Activated T-cell treated with anti-CD3 and anti-CD28 coated beads, Interleukin-2, amount 50 U/mL, for 24 hours (primary cell): ENCODE measurements at places on chromosomes 2 and 18.

- no peak for DNase-seq
Observed at GRCh38 chr2:160695402-160696086, 201.9 kb upstream of the RBMS1 start.

- no peak for DNase-seq
Observed at GRCh38 chr2:29528891-29529520, 392.4 kb downstream of the ALK start.

DNA sequence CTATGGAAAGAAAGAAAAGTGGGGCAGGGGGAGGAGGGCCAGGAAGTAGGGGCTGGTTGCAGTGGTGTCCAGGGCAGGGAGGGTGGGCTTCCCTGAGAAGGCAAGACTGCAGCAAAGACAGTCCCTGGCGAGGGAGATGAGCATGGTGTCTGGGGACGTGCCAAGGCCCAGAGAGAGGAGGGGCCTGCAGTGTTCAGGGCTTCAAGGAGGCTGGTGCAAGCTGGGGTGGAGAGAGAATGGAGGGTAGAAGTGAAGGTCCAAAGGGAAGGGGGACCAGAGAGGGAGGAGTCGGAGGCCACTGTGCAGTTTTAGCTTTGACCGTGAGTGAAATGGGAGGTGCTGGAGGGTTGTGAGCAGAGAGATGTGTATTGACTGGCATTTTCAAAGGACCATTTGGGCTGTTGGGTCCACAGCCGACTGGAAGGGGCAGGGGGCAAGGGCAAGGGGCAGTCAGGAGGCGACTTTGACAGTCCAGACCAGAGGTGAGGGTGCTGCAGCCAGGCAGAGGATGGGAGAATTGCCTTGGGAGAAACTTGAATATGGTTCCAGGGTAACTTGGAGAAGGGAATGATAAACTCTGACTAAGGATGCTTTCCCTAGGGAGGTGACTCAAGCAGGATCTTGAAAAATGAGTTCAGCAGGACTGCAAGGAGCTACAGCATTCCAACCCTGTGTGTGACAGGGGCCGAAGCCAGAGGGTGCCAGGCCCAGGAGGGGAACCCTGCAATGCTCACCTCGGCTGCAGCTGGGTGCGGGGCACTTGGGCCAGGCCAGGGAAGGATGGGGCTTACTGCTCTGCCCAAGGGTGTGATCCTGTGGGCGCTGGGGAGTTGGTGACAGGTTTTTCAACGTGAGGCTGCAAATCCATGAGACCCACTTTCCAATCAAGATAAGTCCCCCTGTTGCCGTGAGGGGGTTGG lies 177.1 kb upstream of the HAAO start:
- no peak for DNase-seq

GRCh38 chr2:108776475-108776874 lies 10.1 kb upstream of the CCDC138 start:
- no peak for DNase-seq

GRCh38 chr18:25256439-25256838 lies 95.5 kb downstream of the ZNF521 start:
- no peak for DNase-seq

GRCh38 chr2:189095101-189095500 lies 84.5 kb downstream of the COL5A2 start:
- DNase-seq = no peak

DNA sequence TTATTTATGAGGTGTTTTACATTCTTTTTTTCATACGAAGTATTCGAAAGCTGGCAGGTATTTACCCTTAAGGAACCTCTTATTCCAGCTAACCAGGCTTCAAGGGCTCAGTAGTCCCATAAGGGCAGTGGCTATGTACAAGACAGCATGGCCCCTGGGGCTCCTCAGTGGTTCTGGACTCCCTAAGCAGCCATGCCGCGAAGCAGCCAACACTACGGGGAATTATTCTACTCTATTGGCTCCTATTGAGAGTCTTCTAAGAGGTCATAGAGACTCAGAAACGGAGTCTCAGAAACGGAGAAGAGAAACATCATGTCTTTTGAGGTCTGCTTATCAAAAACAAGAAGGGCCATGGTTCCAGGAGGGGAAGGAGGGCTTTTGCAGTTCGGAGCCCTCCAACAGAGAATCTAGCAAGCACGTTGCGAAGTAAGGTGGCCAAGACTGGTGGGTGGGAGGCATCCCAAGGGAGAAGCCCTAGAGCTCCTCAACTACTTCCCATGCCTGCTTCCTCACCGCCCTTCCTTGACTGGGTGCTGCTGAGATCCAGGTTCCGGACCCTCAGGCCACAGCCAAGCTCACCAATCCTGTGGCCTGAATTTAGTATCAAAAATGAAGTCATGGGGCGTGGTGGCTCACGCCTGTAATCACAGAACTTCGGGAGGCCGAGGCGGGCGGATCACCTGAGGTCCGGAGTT lies 109.7 kb downstream of the INO80D start:
- DNase-seq = no peak

- peak; percentile 93 for DNase-seq
Observed at GRCh38 chr2:190534310-190535120, at the start of gene NEMP2. TSS of gene NEMP2 (minus strand) at chr2:190534722. CDS start at chr2:190534655, 67 bp downstream.

DNA sequence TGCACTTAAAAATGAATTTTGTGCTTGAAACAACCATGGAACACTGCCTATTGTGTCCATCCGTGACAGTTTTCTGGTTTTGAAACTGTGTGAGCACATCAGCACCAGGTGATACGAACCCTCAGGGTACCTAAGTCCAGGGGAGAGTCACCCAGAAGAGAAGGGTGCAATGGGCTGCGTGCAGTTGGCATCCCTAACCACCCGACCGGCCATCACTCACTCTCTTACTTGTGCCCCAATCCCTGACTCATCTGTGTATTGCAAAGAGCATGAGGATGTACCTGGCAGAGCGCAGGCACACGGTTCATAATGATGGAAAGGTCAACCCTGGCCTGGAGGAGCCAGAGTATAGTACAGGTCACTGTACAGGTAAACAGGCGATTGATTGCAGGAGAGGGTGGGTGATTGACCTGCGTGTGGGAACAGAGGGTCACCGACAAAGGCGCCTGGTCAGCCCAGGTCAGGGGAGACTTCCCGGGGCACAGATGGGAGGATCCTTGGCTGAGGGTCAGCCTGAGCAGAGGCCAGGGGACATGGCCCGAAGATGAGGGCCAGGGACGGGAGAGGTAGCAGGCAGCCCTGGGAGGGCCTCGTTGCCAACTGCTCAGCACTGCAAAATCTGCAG lies 160.3 kb downstream of the SEPTIN10 start:
- DNase-seq = no peak

GRCh38 chr18:55353806-55354205 lies 234.2 kb downstream of the TCF4 start:
- DNase-seq = no peak

DNA sequence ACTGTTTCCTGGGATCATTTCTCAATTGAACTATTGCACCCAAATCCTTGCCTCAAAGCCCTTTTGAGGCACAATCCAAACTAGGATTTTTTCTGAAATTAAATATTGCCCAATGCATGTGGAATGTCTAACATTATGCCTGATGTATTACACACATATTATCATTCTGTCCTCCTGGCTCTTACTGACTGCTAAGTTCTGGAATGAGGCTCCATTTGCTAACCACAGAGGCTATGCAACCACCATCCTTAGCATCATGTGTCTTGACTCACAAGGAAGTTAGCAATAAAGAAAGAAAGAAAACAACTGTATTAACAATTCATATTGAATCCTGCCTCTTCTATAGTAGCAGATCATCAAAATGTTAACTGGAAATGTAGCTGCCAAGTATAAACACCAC lies 1142.7 kb downstream of the CNTNAP5 start:
- no peak for DNase-seq

DNA sequence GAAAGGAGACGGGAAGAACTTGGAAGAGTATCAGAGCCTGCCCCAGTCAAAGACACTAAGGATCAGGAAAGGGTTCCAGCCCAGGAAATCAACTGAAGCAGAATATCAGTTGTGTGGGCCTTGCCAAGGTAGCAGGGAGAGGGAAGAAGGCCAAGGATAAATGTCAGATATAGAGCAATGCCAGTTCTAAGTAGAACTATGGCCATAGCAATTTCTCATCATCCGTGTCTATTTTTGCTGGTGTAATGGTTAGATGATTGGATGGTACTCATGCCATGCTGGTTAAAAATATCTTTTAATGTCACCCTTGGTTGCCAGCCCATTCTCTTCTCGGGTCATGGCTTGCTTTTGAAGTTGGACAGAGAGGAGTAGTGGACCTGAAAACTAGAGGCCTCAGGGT lies 41.9 kb downstream of the MAIP1 start:
- DNase-seq = no peak

DNA sequence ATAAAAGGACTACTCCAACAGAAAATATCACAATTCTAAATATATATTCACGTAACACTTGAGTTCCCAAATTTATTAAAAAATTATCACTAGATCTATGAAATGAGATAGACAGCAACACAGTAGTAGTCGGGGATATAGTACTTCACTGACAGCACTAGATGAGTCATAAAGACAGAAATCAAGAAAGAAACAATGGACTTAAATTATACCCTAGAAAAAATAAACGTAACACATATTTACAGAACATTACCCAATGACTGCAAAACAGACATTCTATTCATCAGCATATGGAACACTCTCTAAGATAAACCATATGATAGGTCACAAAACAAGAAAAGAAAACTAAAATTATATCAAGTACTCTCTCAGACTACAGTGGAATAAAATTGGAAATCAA lies 429.4 kb downstream of the MBD2 start:
- no peak for DNase-seq

- DNase-seq = no peak
Observed at GRCh38 chr2:1586251-1586922, 157.9 kb downstream of the PXDN start.

GRCh38 chr18:36676629-36677028 lies 152.2 kb downstream of the TPGS2 start:
- no peak for DNase-seq

DNA sequence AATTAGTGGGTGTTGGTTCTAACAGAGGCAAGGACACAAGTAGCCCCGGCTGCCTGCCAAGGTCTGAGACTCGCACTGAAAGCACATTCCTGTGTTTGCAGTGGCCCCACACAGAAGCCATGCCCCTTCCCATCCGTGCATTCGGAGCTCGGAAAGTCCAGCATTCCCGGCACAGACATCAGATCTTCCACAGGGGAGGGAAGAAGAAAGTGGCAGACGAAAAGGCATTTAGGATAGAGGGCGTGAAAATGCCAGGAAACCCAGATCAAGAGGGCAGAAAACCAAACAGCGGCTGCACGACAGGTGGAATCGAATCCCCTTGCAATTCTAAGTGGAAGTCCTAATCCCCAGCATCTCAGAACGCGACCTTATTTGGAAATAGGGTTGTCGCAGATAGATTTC lies 105.5 kb upstream of the ASB18 start:
- no peak for DNase-seq

DNA sequence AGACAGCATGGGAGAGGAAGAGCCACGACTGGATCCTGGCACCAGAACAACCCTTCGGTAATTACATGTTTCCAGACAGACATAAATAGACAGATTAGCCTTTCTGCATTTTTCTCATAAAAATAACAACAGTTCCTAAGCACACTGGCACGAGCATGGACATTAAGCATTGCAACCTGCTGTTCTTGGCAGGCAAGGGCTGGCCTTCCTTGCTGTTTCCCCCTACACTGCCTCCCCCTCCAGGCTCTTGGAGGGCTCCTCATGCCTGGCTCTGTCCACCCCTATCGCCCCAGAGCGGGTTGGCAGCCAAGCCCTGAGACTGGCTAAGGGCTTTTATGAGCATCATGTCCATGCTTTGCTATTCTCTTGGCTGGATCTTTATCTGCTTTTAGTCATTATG lies 89.6 kb downstream of the TTC32 start:
- no peak for DNase-seq

- DNase-seq = no peak
Observed at GRCh38 chr2:9060819-9061218, 57.3 kb upstream of the MBOAT2 start.

DNA sequence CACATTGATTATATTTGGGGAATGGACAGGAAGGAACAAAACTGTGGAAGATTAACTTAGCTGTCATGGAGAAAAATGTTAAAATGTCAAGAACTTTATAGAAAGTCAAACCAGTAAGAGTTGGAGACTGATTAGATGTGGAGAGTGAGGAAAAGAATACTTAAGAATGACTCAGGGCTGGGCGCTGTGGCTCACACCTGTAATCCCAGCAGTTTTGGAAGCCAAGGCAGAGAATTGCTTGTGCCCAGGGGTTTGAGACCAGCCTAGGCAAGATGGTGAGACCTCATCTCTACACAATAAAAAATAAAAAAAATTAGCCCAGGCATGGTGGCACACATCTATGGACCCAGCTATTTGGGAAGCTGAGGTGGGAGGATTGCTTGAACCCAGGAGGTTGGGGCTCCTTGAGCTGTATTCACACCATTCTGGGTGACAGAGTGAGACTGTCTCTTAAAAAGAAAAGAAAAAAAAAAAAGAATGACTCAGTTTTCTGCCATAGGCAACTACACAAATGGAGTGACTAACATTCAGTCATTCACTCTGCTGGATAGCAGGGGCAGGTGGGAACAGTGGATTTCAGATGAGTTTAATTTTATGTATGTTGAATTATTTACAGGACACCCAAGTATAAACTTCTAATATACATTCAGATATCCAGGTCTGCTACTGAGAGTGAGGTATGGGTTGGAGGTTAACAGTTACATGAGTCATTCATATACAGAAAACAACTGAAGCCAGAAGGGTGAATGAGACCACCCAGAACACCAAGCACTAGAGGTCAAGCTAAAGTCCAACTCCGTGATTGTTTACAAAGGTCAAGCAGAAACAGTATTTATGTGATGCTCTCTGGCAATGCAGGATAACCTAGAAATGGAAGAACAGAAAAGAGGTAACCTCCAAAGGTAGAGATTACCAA lies 33.9 kb downstream of the ORC2 start:
- DNase-seq = no peak
